AG08395 (cell line): ENCODE measurements at places on chromosomes 12 and 14.

DNA sequence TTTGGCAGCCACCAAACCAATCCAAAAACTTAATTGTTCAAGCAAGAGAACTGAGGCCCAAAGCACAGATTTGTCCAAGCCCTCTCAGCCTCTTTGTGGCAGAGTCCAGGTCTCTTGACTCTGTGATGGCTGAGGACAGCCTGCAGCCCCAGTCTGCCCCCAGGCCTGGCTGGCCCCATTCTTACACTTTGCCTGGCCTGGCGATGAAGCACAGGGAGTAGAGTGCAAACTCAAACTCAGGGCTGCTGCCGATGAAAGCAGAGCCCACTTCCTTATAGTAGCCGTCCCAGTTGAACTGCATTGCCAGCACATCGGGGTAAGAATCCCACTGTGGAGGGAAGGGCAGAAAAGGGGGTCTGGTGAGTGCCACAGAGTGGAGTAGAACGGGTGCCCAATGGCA, 5.6 kb upstream of the RPAP3 start:
- no peak for DNase-seq

DNA sequence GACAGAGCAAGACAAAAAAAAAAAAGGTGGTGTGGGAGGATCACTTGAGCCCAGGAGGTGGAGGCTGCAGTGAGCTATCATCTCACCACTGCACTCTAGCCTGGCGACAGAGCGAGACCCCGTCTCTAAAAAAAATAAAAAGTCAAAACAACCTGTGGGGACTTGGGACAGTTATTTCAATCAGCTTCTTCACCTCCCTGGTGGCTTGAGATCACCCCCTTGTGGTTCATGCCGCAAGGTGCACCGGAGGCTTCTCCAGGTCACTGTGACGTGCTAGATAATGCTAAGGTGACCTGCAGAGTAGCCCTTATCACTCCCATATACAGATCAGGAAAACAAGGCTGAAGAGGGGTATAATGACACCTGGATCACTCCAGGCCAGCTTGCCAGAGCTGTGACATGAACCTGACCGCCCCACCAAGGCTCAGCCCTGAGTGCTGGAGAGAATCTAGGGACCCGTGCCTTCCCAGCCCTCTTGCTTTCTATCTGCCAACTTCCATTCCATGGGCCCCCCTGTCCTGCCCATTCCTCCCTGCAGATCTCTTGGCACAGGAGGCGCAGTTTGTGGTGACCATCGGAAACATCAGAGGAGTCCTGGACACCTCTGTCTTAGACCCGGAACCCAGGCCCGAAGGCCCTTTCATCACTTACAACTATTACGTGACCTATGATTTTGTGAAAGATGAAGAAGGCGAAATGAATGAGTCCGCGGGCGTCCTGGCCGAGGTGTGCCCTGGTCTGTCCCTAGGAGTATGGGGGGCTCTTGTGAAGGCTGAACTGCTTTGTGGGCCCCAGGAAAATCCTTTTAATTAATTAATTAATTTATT, 8.1 kb downstream of the LRRC43 start:
- peak; percentile 78 for DNase-seq

- DNase-seq, result no peak
These were observed 73.6 kb downstream of the ANO6 start for GRCh38 chr12:45289245-45290215.

DNA sequence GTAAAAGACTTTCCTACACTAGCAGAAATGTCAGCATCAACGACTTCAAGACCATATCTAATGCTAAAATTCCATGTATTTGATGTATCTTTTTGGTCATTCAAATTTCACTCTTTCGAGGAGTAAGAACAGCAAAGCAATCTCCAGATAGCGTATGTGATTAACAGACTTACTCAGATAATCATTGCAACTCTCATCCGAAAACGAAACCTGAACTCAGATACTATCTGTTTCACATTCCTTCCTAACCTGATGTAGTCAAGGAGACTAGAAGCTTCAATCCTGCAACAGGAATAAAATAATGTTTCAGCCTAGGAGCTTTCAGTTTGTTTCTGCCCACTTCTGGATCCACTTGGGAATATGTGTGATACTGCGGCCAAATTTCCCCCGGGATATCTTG, 286.3 kb downstream of the NUAK1 start:
- no peak for DNase-seq

- no peak for DNase-seq
These were observed 6.6 kb upstream of the KRT18 start for GRCh38 chr12:52942066-52942900.

DNA sequence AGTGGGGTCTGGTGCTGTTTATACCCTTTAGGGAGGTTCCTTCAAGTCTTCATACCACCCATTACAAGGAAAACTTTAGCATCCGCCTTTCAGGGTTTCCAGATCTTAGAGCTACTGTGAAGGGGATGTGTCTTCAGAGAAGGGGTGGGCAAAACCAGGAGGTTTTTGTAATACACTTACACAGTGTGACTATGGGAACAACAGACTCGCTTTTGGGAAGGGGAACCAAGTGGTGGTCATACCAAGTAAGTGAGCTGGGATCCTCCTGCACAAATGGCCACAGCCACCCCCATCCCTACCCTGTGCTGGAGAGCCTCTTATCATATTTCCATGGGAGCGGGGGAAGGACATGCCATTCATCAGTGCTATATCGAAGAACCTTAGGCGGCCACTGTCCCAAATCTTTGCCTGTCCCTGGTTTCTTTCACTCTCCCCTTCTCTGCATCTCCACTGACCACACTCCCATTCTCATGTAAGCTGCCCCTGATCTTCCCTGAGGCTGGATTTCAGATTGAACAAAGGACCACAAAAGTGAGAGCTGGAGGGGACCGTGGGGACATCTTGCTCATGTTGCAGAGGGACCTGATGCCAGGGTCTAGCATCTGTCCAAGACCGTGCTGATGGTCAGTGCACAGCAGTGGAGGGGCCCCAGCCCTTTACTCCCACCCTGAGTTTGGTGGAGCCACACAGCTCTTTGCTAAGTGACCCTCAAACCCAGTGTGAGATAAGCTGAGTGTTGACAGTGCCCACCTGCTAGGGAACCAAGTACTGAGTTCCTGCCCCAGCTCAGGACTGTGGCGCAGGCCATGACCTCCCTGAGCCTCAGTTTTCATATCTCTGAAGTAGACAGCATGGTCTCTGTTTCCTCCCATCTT, 51.4 kb downstream of the DAD1 start:
- DNase-seq, result no peak

DNA sequence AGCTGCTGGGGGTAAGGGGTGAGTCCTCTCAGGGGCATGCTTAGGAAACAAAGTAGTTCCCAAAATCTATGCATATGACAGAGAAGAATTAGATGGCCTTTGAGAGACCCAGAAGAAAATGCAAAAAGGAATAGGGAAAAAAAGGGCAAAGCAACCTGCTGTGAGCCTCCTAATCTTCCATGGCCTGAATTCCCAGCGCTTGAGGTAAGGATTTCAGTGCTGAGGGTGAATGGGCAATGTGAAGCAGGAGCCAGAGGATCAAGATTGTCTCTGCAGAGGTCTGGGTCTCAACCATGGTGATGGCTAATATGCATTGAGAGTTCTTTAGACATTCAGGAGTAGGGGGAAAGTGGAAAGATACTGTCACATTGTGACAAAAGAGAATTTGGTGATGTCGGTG, 31.5 kb downstream of the GPR65 start:
- DNase-seq, result no peak

DNA sequence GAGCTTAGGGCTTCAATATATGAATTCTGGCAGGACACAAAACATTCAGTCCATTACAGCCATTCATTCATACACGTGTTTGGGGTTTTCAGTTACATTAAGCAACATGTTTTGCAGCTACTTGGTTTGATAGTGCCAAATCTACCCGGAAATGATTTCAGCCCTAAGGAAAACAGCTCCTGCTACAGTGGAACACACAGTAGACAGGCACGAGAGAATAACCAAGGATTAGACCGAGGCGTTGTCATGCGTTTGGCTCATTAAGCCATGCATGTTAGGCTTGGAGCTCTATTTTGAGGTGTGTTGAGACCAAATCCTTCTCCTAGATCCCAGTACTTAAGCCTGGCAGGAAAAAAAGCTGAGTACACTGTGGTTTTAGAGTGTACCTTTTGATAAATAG, 177.4 kb downstream of the PRKCH start:
- peak; percentile 65 for DNase-seq

- DNase-seq, result no peak
These were observed 334.7 kb downstream of the RAD51B start for GRCh38 chr14:68154275-68154674.

GRCh38 chr12:8493084-8493483, 20.2 kb upstream of the CLEC4D start:
- no peak for DNase-seq

- DNase-seq, result no peak
These were observed 88.6 kb downstream of the MAP1LC3B2 start for GRCh38 chr12:116647813-116648212.

- no peak for DNase-seq
These were observed 371.0 kb downstream of the FUT8 start for GRCh38 chr14:65783576-65783975.
